MCF 10A (cell line): ENCODE measurements at places on chromosomes 7 and 10. TPM values are rescaled to one million over a fixed set of nuclear protein-coding genes. Genes with fewer than 3 reads are reported as not detected.

The NUPR2 gene
- not detected in 2 replicates for total RNA-seq

The TMEM176A gene
- not detected in 2 replicates for total RNA-seq

The GRM3 gene
- not detected in 2 replicates for total RNA-seq

The FGFBP3 gene
- total RNA-seq, result 0.86 and 1.1 TPM in 2 replicates

The PON1 gene
- not detected in 2 replicates for total RNA-seq

The CYP2C8 gene
- not detected in 2 replicates for total RNA-seq

The CPA1 gene
- not detected in 2 replicates for total RNA-seq

The LBX1 gene
- total RNA-seq, result not detected in 2 replicates

The GIMAP6 gene
- not detected in 2 replicates for total RNA-seq

The ZNF398 gene
- total RNA-seq, result 13.8 and 15.7 TPM in 2 replicates
